ENCODE measurements at places on chromosomes 2 and 18. TPM values are rescaled to one million over a fixed set of nuclear protein-coding genes. Genes with fewer than 3 reads are reported as not detected.

GRCh38 chr2:145503511-145503910, 983.6 kb upstream of the ZEB2 start:
- no peak for DNase-seq

DNA sequence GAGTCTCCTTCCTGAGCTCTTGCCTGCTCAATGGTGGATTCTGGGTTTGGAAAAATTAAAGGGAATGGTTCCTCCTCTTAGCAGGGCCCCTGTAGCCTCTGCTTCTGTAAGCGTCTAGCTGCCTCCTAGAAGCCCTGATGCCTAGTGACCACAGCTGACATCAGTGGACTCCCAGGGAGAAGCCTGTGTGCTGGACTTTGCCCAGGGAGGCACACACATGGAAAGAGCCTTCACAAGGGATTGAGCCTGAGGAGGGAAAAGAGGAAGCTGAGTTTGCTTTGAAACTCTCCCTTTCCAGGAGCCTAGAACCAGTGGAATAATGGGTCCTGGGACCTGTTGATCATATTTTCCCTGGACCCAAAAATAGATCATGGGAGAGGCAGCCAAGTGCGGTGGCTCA, 1.4 kb upstream of the CFAP65 start:
- no peak for DNase-seq

Gene GPR17
- total RNA-seq = 0.24 TPM

DNA sequence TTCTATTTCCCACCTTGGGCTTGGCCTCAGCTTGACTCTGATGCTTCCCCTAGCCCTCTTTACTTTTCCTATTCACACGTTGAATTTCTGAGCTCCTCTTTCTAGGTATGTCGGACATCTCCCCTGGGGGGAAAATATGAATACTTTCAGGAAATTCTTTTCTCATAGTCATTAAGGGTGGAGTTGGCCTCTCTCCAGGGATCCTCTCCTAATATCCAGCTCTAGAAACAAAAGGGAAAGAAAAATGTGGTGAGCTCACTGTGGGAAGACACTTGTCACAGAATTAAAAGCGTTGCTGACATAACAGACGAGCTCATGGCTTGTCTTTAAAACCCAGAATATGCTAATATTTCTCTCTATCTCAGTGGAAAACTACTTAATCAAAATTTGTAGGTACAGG, 132.7 kb upstream of the MEX3C start:
- no peak for DNase-seq
